ENCODE measurements at places on chromosomes 7 and 10.

DNA sequence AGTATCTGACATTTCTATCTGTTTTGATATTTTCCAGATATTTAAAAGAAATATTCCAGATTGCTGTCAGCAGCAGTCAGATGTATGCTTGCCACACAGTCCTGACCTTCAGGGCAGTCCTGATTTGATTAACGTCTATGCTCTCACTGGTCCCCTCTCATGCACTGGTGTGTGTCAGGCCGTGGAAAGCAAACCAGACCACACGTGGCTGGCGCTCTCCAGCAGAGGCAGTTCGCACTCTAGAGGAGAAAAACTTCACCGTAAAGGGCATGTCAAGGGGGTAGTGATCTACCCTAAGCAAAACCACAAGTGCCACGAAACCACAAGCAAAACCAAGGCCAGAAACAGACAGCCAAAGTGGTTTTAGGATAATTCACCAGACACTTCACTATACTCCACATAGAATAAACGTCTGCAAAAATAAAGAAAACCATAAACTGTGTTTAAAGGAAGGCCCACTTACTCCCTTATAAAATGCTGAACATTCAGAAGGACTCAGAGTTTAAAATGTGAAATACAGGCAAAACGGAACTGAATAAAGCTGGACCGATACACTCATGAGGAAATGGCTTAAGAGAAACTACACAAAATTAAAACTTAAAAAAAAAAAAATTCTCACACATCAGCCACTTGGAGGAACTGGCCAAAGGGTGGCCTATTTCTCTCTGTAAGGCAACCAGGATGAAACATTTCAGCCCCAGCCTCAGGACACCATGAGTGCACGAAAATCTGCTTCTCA is 26.4 kb downstream of the PARP12 start:
- no peak for DNase-seq

DNA sequence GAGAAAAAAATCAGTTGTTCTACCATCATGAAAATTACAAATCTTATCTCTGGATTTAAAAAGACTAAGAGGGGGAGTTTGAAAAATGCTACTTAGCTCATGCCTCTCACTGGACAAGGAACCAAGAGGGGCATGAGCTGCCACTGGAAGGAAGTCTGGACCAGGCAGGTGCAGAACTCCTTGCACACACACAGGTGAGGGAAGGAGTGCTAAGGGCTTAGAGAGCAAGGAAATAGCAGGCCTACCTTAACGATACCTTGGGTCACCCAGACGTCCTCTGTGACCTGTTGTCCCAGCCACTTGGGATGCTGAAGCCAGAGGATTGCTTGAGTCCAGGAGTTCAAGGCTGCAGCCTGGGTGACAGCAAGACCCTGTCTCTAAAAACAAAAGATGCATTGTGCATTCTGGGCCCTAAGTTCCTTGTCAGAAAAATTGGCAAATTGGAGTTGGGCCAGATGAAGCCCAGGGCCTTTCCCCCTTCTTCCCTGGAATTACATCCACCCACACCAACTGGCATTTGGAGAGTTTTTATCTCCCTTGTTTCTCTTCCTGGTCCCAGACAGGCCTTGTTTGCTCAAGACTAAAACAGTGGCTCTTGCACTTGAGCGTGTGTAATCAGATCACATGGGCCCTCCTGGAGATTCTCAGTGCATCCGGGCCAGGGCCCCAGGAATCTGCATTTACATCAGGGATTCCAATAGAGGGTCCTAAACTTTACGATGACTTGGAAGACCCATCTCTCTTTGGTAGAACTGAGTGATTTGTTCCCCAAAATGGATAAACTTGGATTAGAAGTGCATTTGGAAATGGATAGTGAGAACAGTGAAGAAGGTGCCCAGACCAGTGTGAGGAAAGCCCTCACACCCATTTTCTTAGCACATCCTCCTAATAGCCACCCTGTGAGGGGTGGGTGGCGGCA is 3.0 kb downstream of the DDIT4 start:
- DNase-seq, result no peak

DNA sequence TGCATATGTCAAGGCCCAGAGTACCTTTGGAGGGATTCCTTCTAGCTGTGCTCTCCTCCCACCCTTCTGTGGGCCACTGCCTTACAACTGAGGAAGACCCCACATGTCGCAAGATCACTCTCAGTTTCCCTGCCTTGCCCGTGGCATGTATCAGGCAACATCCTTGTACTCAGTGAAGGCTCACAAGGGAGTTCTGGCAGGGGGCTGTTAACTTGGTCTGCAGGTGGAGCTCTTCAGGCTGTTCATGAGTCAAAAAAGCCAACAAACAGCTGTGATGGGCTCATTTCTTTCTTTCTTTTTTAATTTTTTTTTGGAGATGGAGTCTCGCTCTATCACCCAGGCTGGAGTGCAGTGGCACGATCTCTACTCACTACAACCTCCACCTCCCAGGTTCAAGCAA is 513.0 kb upstream of the ANKRD30A start:
- DNase-seq, result no peak

GRCh38 chr7:77651575-77652162 is 44.6 kb upstream of the RSBN1L start:
- DNase-seq, result no peak

DNA sequence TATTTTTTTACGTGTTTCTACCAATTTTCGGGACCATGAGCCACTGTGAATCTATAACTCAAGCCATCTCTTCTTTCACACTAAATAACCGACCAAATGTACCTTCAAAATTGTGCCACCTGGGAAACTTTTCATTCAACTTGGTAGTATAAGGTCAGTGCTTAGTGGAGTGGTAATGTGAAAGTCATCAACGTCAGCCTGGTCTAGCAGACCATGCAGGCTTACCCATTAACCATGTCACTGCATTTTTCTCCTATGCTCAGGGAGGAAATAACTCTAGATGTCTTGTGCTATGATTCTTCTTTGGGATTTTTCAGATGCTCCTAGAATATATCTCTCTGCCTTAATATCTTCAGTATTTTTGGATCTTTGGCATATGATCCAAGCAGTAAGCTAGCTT is 1075.4 kb upstream of the POT1 start:
- no peak for DNase-seq

DNA sequence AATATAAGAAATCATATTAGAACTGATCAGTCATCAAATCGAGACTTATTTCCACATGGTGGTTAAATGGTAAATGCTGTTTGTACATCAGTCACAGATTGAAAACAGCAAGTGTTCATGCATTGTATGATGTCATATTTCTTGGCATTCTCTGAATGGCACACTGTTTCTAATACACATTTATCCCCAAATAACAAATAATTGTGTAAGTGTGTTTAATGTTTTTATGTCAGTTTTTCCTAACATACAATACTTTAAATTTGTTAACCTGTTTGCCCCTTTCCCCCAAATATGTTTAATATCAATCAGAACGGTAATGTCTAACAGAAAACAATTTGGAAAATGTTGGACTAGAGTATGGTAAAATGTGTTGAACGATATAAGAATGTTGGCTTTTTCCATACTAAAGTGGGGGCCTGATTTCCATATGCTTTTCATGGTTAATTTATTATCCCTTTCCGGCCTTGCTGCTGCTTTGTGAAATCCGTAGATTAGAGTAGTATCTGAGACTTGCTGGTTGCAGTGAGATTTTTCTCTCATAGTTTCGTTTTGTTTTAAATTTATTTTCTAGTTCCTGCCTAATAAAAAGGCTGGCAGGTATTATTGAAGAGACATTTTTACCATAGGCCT is 23.7 kb downstream of the RAB18 start:
- no peak for DNase-seq

- no peak for DNase-seq
Measured at GRCh38 chr7:29996321-29996720, 6.7 kb upstream of the SCRN1 start.

GRCh38 chr7:95883217-95883616 is 110.9 kb downstream of the DYNC1I1 start:
- no peak for DNase-seq

- DNase-seq, result no peak
Measured at GRCh38 chr7:92722541-92722940, 113.8 kb downstream of the CDK6 start.

Measured in cortex of kidney (tissue), 1 donor.